ENCODE measurements at places on chromosomes 4 and X.

DNA sequence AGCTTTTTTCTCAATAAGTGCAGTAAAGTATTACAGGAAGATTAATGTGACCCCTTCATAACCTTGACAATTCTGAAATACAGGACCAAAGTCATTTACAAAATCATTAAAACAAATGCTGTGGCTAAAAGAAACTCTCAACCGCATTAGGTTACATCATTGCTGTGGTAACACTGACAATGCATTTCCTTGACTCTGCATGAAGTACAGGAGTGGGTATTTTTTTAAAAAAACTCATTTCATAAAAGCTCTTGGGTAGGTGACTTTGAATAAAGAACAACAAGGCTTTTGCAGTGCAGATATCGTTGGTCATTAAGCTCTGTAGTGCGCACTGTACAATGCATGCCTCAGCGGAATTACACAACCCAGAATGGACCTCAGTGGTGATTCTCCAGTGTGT, 23.4 kb upstream of the XK start:
- no peak for DNase-seq

- DNase-seq, result no peak
Observed at GRCh38 chrX:103793545-103793940, 16.9 kb downstream of the PLP1 start.

DNA sequence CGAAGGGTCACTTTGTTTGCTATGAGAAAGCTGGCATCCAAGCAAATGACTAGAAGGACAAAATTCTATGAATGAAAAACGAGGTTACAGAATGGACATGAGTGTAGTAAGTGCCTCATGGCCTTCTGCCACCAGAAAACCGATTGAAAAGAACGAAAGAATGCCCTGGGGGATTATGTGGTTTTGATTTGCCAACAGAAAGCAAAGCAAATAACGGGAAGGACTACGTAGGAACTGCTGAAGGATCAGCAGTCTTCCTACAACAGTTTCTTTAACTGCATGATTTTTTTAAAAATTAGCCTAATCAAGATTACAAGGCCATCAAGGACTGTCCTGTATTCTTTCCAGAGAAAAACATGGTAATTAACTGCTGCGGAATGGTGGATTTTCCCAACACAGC, 50.6 kb downstream of the NRK start:
- DNase-seq, result no peak

DNA sequence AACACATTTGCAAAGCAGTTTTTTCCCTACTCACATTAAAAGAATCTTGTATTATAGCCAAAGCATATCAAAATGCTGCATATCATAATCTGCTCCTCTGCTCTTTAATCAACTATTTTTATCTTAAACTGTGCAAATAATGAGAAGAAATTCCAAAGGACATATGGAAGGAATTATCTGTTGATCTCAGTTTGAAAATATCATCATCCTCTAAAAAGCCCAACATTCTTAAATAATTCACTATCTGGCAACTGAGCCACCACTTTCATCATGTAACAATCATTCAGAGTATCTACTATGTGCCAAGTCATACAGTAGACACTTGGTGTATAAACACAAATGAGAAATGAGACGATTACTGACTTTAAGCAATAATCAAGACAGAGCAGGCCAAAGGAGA, 63.0 kb downstream of the PRSS12 start:
- no peak for DNase-seq

GRCh38 chr4:74121643-74122579, 22.9 kb upstream of the CXCL2 start:
- DNase-seq, result no peak

GRCh38 chrX:39157006-39157405, 355.7 kb downstream of the MID1IP1 start:
- DNase-seq, result no peak

DNA sequence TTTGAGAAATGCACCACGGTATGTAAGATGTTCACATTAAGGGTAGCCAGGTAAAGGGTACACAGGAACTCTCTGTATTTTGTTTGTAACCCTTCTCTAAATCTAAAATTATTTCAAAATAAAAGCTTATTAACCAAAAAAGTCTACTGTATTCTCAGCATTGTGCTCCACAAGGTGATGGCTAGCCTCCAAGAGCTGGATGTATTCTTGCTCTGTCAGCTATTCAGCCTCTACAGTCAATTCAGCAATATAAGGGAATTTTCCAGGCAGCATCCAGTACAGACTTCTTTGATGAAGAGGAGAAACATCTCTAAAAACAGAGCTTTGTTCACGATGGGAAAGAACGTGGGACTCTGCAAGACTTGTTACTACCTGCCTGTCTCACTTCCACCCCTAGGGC, 63.5 kb upstream of the MAOA start:
- no peak for DNase-seq

GRCh38 chrX:128975745-128976144, 547.5 kb downstream of the SMARCA1 start:
- DNase-seq, result no peak

DNA sequence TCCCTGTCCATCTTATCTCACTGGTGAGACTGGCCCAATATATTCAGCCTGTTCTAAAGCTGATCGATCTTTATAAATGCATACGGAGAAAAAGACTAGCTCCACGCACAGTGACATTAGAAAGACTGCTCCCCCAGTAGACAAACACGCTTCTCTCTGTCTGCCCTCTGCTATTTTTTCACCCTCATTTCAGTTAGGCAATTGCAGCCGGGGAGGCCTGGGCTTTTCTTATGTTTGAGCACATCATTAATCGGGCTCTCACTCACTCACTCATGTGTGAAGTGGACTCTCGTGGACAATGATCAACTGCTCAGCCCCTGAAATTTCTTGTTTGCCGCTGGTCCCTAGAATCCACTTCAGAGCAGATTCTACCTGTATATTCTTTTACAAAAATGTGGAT, 824.7 kb upstream of the TENM3 start:
- DNase-seq, result no peak

DNA sequence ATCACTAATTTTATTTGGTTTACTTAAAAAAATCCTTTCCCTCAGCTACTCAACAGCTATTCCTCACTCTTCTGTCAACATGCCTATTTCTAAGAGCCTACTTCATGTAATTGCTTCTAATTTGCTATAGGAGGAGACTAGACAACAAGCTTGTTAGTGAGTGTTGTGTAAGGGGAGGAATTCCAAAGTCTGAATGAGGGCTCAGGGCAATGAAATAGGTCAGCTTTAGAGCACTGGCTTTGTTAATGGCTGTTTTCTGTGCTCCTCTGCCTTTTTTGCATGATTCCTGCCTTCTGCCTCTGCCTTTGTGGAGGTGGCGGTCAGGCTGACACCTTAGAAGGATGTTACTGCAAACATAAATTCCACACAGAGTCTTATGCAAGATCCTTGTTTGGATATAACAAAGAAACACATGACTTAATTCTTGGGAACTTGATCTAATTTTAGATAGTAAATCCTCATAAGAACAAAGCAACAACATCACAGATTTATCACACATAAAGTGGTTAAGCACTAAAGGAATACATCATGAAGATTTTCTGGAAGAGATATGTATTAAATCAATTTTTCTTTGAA, 15.0 kb upstream of the PAGE1 start:
- DNase-seq, result no peak

DNA sequence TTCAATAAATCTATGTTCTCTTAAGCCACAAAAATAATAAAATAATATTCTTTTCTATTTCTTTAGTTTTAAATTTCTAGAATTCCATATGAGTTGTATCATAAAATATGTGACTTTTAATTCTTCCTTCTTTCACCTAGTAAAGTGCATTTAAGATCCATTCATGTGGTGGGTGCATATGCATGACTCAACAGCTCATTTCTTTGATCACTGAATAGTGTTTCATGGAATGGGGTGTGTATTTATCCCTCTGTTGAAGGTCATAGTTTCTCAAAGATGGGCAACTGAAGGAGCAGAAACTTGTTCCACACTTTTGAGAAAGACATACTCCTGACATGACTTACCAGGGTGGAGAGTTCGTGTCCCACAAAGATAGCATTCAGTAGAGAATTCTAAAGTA, 1230.3 kb upstream of the AGA start:
- DNase-seq, result no peak

DNA sequence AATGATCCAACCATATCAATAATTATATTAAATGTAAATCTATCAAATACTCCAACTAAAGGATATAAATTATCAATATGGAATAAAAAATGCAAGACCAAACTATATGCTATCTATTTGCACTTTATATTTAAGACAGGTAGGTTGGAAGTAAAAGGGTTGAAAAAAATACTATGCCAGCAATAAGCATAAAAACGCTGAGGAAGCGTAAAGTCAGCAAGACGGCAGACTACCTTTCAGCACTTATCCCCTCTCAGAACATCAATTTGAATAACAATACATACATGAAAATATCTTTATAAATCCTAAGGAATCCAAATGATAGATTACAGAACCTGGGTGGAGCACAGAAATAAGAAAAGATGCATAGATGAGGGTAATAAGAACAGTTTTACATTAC, 14.0 kb upstream of the GABRA3 start:
- DNase-seq, result no peak

- no peak for DNase-seq
Observed at GRCh38 chrX:47179221-47179927, 14.3 kb upstream of the UBA1 start.

- no peak for DNase-seq
Observed at GRCh38 chr4:160213366-160213765, 1110.5 kb downstream of the RAPGEF2 start.

- no peak for DNase-seq
Observed at GRCh38 chrX:56232221-56233082, at the start of gene KLF8. Gene KLF8, plus strand, starts transcription at chrX:56232356. Its CDS starts 979 bp downstream, at chrX:56233335.

DNA sequence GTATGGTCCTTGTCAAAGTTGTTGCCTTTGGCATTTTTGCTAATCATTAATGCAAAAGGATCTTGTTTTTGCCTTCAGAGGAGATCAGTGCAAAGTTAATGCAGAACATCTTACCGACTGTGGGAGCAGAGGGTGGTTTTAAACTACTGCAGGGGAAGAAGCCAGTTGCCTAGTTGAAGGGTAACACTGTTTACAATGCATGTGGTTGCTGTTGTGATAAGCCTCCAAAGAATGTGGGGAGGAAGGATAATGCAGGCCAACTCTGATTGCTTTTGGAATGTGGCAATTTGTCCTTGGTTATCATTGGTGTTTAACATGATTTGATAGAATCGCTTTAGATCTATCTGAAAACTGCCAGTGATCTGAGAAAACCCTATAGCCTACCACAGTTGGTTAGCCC, 204.3 kb upstream of the TLL1 start:
- no peak for DNase-seq

DNA sequence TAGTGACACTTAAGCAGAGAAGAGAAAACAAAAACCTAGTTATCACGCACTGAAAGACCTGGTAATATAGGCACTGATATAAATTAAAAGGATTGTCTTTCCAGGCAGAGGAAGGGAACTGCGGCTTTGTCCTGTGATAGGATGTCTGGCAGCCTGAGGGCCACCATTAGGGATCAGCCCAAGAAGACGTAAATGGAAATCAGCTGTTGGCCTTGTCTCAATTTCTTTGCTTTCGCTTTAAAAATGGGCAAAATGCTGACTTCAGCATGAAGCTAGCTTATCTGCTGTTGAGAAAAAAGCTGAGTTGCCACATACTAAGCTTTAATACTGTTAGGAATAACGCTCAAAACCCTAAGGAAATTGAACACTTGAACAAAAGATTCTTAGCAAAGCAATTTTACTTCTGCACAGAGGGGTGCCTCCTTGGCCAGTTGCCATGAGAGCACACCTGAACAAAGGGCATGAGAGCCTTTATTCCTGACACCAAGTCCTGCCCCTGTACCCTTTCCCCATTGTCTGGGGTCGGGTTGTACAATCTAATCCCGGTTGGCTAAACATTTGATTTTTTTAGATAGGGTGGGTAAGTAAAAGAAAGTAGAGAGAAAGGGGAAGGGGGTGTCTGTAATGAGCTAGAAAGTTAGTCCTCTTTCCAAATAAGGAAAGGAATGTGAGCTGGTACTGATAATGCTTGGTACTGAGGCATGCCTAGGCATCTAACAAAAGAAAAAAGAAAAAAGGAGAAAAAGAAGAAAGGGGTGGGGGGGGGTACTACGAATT, 85.1 kb upstream of the UCP1 start:
- DNase-seq, result no peak

DNA sequence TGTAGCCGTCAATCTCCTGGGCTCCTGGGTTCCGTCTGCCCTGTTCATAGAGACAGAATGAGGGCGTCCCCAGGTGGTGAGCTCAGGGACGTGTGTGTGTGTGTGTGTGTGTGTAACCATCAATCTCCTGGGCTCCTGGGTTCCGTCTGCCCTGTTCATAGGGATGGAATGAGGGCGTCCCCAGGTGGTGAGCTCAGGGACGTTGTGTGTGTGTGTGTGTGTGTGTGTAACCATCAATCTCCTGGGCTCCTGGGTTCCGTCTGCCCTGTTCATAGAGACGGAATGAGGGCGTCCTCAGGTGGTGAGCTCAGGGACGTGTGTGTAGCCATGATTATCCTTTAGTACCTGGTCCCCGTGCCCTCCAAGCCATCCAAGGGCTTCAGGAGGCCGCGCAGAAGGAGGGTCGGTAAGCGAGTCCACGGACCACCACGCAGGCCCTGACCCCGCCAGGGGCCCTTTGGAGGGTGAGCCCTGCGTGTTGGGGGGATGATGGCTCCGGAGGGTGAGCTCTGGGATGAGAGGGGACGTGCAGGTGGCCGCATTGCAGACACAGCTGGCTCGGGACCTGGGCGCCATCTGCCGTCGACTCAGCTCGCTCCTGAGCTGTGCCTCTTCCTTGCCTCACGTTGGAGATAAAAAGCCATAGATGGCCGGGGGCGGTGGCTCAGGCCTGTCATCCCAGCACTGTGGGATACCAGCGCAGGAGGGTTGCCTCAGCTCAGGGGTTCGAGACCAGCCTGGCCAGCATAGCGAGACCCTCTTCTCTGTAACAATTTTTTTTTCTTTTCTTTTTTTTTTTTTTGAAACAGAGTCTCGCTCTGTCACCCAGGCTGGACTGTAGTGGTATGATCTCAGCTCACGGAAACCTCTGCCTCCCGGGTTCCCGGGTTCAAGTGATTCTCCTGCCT, 5.4 kb upstream of the GTPBP6 start:
- peak; percentile 71 for DNase-seq

- no peak for DNase-seq
Observed at GRCh38 chr4:120034913-120035312, 31.7 kb downstream of the MAD2L1 start.

DNA sequence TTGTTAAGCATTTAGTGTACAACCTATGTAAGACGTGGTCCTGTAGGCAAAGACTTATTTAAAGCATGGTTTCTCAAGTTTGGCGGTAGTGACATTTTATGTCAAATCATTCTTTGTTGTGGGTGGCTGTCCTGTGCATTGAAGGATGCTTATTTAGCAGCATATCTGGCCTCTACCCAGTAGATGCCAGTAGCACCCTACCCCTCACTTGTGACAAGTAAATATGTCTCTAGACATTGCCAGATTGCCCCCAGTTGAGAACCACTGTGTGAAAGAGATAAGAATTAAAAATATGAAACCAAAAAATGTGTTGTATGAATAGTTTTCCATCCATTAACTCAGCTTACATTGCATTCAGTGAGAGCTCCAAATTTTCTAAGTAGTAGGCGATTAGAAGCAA, 25.5 kb downstream of the MMAA start:
- no peak for DNase-seq
